ENCODE measurements at places on chromosomes 4 and X. TPM values are rescaled to one million over a fixed set of nuclear protein-coding genes. Genes with fewer than 3 reads are reported as not detected.

DNA sequence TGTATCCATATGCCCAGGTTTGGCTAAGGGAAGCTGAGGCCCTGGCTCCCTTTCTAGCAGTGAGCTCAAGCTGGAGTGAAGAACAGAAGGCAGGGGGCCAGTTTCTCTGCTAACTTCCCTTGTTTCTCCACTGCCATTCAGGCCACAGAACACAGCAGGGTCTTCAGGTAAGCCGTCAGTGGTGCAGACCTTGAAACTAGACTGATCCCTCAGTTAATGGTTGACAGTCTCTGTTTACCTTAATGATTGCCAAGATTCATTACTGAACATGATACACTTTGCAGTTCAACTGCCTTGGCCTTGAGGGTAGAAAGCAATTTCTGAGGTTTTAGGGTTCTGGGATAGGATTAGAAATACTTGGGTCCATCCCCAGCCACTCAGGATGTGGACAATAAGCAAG lies 8.9 kb upstream of the GJB1 start:
- no peak for DNase-seq

DNA sequence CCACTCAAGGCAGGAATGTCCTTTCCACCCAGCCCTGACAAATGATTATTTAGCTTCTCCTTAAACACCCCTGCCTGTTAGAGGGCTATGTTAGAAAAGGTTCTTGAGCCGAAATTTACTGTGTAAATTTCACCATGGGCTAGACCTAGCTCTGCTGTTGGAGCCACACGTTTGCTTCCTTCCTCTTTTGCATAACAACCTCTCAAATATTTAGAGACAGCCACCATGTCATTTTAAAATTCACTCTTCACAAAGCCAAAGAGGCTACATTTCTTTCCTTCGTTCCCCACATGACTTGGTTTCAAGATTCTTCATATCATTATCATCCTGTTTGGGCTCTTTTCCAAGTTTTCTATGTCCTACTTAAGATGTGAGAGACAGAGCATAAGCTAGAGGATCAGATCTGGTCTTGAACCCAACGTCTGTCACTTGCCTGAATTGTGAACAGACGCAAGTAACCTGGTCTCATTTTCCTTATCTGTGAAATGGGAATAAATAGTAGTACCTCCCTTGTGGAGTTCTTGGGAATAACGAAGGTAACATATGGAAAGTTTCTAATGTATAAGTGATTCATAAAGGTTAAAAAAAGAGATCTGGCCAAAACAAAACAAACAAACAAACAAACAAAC lies 6.7 kb downstream of the DOCK11 start:
- no peak for DNase-seq

- no peak for DNase-seq
Observed at GRCh38 chr4:14165222-14165920, 537.8 kb upstream of the BOD1L1 start.

DNA sequence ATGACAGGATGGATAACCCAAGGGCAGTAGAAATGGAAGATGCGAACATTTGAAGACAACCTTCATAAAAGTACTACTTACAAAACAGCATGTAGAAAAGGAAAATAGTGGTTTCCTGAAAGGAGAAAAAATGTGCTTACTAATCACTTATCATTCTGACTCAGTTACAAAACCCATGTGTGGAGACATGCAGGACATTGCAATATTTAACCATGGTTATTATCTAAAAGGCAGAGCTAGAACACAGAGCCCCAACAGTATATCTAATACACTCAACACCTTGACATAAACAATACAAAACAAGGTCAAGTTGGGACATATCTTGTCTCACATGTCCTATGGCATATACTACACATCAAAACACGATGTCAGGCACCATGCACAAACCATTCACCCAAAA lies 55.9 kb downstream of the EIF4E start:
- no peak for DNase-seq

DNA sequence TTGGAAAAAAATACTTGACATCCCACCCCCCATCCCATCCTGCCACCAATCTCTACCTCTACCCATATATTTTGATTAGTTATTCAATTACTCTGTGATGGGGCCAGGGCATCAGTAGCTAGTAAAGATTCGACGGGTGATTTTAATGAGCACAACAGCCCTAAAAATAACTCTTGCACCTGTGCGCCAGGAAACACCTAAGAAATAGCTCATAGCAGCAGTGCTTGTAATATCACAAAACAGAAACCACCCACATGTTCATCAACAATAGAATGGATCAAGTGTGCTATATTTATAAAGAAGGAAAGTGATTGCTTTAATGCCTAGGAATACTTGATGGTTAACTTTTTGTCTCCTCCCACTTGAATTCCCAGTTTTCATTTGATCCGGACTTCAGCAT lies 225.6 kb upstream of the LCORL start:
- DNase-seq = no peak

PCSK1N gene
- 2.5 TPM for total RNA-seq

NXF2B gene
- not detected for total RNA-seq

Measured in tongue (tissue), 3 donors.